ENCODE measurements at places on chromosomes 11 and 22. TPM values are rescaled to one million over a fixed set of nuclear protein-coding genes. Genes with fewer than 3 reads are reported as not detected.

DNA sequence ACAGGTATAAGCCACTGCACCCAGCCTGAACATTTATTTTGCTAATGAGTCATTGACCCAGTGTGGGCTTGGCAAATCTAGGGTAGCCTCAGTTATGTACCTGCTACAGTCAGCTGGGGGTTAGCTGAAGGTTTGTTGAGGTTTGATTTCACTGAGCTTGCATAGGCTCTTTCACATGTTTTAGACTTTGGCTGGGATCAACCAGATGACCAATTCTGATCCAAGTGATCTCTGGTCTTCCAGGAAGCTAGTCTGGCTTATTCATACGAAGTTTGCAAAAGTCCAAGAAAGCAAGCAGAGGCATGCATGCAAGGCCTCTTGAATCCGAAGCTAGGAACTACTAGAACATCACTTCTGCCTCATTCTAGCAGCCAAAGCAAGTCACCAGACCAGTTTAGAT, 21.0 kb downstream of the SERPING1 start:
- DNase-seq, result no peak

DNA sequence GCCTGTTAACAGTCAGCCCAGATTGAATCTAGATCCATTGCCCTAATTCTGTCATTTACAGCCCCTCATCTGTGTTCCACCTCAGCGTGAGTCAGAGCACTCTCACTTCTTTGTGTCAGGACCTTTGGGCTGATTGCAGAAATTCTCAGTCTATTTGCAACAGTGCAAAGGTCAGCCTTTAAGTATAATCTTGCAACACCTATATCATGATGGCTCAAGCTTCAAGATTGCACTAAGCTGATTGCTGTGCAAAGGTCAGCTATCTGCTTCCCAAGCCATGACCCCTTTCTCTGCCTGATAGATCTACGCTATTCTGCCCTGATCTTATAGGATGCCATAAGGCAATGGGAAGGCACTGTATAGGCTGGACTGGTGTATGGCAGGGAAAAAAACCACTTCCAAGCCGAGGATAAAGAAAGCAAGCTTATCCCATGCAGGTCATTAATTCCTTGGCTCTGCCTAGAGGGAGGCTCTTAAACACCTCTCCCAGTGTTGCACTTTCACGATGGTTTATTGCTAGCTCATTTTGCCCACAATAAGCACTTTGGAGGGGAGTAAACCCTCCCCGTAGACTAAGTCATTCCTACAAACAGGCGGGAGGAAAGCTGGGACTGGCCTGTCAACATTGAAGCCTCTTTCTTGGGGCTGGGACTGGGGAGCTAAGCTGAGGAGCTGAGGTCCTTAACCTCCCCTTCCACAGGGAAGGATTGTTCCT, 100.6 kb downstream of the RRAS2 start:
- peak; percentile 87 for DNase-seq

- no peak for DNase-seq
Measured at GRCh38 chr11:92199991-92200390, 24.6 kb upstream of the FAT3 start.

- no peak for DNase-seq
Measured at GRCh38 chr11:289398-289711, 429 bp downstream of the PGGHG start.

TESMIN gene
- total RNA-seq, result 2.6 TPM

ARHGAP42 gene
- total RNA-seq, result 13.9 TPM

TRABD gene
- 21.6 TPM for total RNA-seq

DNA sequence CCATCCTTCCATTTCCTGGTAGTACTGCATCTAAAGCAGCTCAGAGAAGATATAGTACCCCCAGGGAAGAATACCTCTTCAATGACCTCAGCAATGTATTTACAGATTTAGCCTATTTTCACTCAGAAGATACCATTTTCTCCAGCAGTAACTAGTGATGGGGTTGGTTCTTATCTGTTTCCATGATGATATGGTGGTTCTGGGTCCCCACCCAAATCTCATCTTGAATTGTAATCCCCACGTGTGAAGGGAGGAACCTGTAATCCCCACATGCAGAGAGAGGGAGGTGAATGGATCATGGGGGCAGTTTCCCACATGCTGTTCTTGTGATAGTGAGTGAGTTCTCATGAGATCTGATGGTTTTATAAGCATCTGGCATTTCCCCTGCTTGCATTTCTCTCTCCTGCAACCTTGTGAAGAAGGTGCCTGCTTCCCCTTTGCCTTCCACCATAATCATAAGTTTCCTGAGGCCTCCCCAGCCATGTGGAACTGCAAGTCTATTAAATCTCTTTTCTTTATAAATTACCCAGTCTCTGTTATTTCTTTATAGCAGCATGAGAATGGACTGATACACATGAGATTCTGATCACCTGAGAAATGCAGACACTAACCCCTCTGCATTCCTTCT, 139.2 kb downstream of the CCDC81 start:
- DNase-seq, result no peak

OR4C15 gene
- total RNA-seq, result not detected

HEPHL1 gene
- 4.3 TPM for total RNA-seq

CECR2 gene
- not detected for total RNA-seq

- DNase-seq, result no peak
Measured at GRCh38 chr11:133136376-133136775, 395.9 kb downstream of the OPCML start.

OR2D2 gene
- total RNA-seq, result 0.86 TPM

DNA sequence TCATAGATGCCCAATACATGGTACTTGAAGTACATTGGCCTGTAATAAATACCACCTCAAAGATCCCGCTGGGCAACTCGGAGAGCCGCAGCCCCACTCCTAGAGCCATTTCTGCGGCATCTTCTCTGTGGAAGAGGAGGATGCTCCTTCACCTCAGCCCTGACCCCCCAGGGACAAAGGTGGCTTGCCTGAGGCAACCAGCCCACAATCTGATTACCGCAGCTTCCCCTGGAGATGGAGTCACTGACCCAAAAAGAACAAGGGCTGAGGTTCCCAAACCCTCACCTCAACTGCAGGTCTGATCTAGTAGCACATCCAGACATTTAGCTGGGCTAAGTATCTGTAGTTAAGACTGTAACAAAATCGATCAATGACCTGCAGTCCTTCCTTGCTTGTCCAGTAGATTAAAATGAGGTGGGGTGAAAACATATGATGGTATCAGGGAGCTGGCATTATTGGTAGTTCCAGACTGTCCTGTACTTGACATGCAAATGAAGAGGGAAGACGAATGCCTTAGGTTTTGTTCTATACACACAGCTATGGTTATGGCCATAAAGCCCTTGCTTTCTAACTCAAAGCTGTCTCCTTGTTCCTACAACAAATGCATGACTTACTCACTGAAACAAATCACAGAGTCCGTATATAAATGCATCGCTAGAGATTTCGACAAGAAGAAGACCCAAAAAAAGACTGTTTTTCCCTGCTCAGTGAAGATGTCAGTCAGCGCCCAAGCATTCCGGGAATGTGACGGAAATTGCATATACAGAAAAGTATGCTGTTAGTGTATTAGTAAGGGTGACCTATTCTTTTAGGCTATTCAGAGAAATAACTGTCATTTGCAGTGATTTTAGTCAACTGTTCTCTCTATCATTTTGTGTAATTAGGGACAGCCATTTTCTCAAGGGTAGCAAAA, 33.7 kb downstream of the C11orf71 start:
- DNase-seq, result peak; percentile 49

DNA sequence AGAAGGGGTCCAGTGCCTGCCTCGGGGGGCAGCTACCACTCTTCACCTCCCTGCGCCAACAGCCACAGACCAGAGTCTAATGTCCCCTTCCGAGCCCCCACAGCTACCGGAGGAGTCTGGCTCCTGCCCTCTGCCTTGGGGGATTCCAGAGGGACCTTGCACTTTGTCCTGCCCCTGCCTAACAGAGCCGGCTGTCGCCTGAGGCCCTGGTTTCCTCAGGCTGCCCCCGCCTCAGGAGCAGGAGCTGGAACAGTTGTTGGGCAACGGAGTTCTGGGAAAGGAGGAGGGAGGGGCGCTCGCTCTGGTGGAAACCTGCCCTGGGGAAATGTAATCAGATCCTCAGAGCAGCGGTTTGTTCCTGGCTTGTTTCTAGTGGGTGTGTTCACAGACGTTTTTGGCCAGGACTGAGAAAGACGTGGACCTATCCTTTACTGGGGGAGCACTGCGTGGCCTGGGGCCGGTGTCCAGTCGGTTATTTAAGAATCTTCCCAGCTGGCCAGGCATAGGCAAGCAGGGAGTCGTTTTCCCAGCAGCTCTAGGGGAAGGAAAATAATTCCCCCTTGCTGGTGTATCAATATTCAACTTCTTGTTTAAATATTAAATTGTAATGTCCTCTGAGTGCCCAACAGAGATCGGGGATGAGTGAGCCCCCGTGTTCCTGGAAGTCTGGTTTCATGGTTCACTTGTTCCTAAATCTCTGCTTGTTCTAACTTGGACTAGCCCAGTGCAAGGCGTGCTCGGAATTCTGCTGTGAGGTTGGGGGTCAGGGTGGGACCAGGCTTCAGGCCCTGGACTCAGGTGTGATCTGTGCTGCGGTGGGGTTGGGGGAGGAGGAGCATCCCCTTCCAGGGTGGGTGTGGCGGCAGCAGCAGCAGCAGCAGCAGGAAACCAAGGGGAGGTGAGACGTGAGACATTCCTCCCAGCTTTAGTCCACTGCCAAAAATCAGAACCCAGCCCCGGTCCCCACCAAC, 32.1 kb downstream of the A4GALT start:
- DNase-seq, result peak; percentile 98

C1QTNF4 gene
- total RNA-seq, result 0.43 TPM

DNA sequence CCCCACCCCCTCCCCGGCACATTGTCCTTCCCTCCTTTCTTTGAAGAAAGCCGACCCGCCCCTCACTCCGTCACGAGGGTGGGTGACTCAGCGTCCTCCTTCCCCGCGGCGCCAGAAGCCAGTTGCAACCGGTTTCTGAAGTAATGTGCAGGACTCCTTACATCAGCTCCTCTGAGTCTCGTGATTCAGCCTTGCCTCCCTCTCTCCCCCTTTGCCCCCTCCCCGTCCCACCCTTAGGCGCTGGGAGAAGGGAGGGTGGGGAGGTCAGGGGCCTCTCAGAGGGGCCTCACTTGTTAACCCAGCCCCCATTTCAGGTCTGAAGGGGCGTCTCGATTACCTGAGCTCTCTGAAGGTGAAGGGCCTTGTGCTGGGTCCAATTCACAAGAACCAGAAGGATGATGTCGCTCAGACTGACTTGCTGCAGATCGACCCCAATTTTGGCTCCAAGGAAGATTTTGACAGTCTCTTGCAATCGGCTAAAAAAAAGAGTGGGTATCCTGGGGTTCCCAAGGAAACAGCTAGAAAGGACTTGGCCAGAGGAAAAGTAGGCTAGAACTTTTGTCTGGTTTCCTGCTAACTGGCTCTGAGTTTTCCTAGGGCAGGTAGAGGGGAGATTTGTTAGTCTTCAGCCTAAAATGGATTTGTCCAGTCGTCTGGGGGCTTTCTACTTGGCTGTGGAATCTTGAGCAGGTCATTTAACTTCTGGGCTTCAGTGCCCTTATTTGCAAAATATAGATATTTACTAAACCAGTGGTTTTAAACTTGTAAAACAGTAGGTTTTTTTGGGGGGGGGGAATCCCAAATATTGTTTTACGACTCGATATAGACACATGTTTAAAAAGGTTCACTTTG, 1.1 kb downstream of the SLC3A2 start:
- DNase-seq, result peak; percentile 99

DNA sequence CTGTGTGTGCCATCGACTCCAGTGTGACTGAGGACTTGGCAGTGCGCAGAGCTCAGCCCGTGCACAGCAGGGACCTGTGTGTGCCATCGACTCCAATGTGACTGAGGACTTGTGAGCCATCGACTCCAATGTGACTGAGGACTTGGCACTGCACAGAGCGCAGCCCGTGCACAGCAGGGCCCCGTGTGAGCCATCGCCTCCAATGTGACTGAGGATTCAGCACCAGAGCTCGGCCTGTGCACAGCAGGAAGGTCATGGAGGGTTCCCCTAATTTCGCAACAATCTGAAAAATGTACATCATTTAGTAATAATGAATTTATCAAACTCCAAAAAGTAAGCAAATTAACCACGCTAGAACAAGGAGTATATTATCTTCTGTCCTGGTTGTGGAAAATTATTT, 348.3 kb upstream of the B3GAT1 start:
- DNase-seq, result no peak

C22orf23 gene
- not detected for total RNA-seq

GRCh38 chr11:23078289-23078971, 218.2 kb upstream of the CCDC179 start:
- DNase-seq, result peak; percentile 26

CFAP68 gene
- 7.7 TPM for total RNA-seq

DDI1 gene
- under 0.01 TPM for total RNA-seq

DNA sequence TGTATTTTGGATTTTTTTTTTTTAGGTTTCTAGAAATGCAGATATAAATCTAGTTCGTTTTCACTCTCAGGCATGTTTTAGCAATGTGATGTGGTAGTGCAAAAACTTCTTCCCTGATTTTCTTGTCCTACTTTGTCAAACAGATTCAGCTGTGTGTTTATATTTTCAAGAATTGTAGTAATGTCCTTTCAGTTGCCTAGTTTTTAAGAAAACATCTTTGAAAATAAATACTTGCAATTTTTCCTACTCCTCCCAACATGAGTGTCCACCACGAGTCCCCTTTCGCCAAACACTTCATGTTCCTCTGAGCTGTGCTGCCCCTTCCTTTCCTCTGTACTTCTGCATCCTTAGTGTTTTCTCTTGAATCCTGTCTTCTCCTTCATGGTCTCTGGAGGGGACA, 686.9 kb downstream of the NTM start:
- DNase-seq, result no peak

RFPL2 gene
- total RNA-seq, result not detected

GRCh38 chr11:44573333-44573732, 7.9 kb downstream of the CD82 start:
- no peak for DNase-seq

DNA sequence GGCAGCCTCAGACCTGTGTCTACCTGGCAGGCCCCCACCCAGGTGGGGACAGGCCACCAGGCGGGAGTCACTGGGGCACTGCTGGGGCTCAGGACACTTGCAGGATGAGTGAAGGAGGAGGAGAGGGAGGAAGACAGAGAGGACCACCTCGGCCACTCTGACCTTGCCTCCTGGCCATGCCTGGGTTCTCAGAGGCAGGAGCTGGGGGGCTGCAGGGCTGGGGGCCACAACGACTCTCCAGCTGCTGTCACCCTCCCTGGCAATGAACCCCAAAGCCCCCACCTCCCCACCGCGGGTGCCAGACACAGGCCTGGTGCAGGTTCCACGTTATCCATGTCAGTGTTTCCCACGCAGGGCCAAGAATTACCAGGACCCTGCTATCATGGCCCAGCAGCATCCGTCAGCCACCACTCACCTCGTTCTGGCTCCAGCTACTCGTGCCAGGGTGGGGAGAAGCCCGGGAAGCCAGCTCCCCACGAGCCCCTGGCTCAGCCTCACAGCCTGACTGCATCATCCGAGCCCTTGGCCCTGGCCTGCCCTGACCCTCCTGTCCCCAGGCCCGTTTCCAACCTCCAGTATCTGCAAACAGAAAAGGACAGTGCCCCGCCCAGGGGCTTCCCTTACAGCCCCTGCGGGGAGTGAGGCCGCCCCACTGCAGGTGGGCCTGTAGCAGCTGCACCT, 62.4 kb downstream of the BRD1 start:
- DNase-seq, result no peak

All from fibroblast of villous mesenchyme (primary cell).